ENCODE measurements at places on chromosomes 11 and 22. TPM values are rescaled to one million over a fixed set of nuclear protein-coding genes. Genes with fewer than 3 reads are reported as not detected.

DNA sequence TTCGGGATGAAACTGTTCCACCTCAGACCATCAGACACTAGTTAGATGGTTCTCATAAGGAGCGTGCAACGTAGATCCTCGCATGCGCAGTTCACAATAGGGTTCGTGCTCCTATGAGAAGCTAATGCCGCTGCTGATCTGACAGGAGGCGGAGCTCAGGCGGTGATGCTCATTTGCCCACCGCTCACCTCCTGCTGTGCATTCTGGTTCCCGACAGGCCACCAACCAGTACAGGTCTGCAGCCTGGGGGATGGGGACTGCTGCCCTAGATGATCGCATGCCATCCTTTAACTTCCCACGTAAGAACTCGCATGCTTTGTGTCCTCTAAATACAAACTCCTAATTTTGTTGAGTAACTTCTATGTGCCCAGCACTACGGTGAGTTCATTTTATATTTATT, 62.6 kb downstream of the EFCAB6 start:
- H3K36me3 ChIP-seq: no peaks in the 10 kb centered on the region
- H3K27ac ChIP-seq: no peak overlapping the region
- no peaks in the 10 kb centered on the region for H3K27me3 ChIP-seq
- no peak overlapping the region for H3K4me3 ChIP-seq

- no peaks in the 10 kb centered on the region for H3K27me3 ChIP-seq
- H3K4me1 ChIP-seq: peaks cover 11% of the 10 kb centered on the region
- H3K27ac ChIP-seq: no peak overlapping the region
- peaks cover 1% of the 10 kb centered on the region for H3K36me3 ChIP-seq
- DNase-seq: no peak
- H3K4me3 ChIP-seq: no peak overlapping the region
These were observed 90.0 kb downstream of the CCDC81 start for GRCh38 chr11:86464509-86465221.

Gene TUBA8
- total RNA-seq: 0.51 TPM

- H3K27ac ChIP-seq: no peak overlapping the region
- H3K27me3 ChIP-seq: no peaks in the 10 kb centered on the region
- H3K4me1 ChIP-seq: no peaks in the 10 kb centered on the region
- H3K4me3 ChIP-seq: no peak overlapping the region
- H3K36me3 ChIP-seq: no peaks in the 10 kb centered on the region
These were observed 460.0 kb downstream of the BUD13 start for GRCh38 chr11:116312570-116313391.

Gene KDM4D
- 0.50 TPM for total RNA-seq

- H3K4me1 ChIP-seq: no peaks in the 10 kb centered on the region
- no peak for DNase-seq
- H3K36me3 ChIP-seq: no peaks in the 10 kb centered on the region
- no peaks in the 10 kb centered on the region for H3K27me3 ChIP-seq
- no peak overlapping the region for H3K4me3 ChIP-seq
These were observed 277.4 kb upstream of the NARS2 start for GRCh38 chr11:78851878-78852586.

GRCh38 chr22:48720662-48721394, 1106.8 kb downstream of the BRD1 start:
- no peak overlapping the region for H3K4me3 ChIP-seq
- no peaks in the 10 kb centered on the region for H3K4me1 ChIP-seq
- H3K27me3 ChIP-seq: no peaks in the 10 kb centered on the region
- no peak for DNase-seq
- no peak overlapping the region for H3K27ac ChIP-seq
- no peaks in the 10 kb centered on the region for H3K36me3 ChIP-seq

- no peaks in the 10 kb centered on the region for H3K4me1 ChIP-seq
- peaks cover 5% of the 10 kb centered on the region for H3K36me3 ChIP-seq
- no peak overlapping the region for H3K27ac ChIP-seq
- DNase-seq: no peak
- no peak overlapping the region for H3K4me3 ChIP-seq
These were observed 38.0 kb downstream of the TOLLIP start for GRCh38 chr11:1271406-1271805.

DNA sequence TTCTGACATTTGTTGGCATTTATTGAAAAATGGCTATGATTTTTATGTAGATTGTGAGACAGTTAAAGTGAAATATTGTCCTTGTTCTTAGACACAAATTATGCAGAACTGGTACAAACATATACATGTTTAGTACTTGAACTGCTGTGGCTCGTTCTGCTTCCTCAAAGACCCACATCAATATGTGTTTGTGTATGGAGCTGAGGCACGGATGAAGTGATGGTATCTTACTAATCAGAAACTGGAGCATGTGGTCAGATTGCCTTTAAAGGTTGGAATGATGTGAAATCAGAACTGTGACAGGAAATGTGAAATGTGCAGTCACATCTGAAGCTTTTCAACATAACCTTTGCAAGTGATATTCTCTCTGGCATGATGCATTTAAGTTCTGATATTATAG, 130.4 kb downstream of the NAV2 start:
- no peak overlapping the region for H3K4me3 ChIP-seq
- peaks cover 2% of the 10 kb centered on the region for H3K4me1 ChIP-seq
- no peaks in the 10 kb centered on the region for H3K27me3 ChIP-seq

GRCh38 chr22:40838486-40838885, 18.0 kb downstream of the ST13 start:
- H3K36me3 ChIP-seq: peaks cover 5% of the 10 kb centered on the region
- H3K4me1 ChIP-seq: no peaks in the 10 kb centered on the region
- no peak for DNase-seq
- H3K27me3 ChIP-seq: no peaks in the 10 kb centered on the region

DNA sequence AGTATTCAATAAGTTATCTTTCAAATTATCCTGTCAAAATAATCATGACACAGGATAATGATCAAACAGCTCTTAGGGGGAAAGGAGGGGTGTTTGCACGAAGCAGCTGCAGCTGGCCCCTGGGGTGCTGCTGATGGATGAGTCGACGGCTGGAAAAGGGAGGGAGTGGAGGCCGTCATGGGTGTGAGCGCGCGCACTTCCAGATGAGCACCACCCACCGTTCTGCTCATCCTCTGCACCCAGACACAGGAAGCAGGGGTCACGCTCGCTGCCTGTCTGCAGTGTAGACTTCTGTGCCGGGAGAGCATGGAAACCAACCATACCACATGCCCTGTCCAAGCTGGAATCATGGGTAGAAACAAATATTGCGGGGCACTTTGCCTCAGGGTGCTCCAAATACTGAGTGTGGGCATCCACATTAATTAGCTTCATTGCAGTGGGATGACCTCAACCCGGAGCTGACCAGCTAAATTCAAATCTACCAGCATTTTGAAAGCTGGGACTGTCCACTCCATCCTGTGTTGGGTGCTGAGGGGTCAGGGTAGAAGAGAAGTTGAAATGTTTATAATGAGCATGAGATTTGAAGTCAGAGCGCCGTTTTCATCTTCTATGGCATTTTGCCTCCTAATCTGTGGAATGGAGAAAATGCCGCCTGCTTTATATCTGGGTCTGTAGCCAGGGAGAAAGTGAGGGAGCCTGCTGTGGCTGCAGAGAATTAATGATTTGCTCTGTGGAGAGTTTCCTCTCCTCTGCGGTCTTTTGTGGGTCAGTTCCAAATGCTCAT, 802.4 kb downstream of the TBC1D22A start:
- H3K36me3 ChIP-seq: no peaks in the 10 kb centered on the region
- DNase-seq: no peak
- no peak overlapping the region for H3K27ac ChIP-seq

GRCh38 chr22:48740731-48741405, 1086.8 kb downstream of the BRD1 start:
- no peaks in the 10 kb centered on the region for H3K36me3 ChIP-seq
- H3K4me1 ChIP-seq: no peaks in the 10 kb centered on the region
- DNase-seq: no peak
- no peak overlapping the region for H3K4me3 ChIP-seq
- no peaks in the 10 kb centered on the region for H3K27me3 ChIP-seq

Gene OR5P2
- total RNA-seq: not detected

DNA sequence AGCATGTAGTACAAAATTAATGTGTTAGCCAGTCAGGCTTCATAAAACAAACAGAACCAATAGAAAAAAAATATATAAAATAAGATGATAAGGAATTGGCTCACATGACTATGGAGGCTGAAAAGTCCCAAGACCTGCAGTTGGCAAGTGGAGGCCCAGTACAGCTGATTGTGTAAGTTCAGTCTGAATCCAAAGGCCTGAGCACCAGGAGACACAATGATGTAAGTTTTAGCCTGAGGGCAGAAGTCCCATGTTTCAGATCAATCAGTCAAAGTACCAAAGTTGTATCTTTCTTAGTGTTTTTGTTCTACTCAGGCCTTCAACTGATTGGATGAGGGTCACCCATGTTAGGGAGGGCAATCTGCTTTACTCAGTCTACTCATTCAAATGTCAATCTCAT, 14.3 kb upstream of the OR10D3 start:
- H3K27me3 ChIP-seq: no peaks in the 10 kb centered on the region
- H3K27ac ChIP-seq: no peak overlapping the region
- H3K4me1 ChIP-seq: no peaks in the 10 kb centered on the region
- no peak for DNase-seq

Gene SCGB1C1
- total RNA-seq: not detected

Gene EI24
- 107 TPM for total RNA-seq

GRCh38 chr11:91717169-91717568, 507.4 kb upstream of the FAT3 start:
- no peaks in the 10 kb centered on the region for H3K36me3 ChIP-seq
- H3K27ac ChIP-seq: no peak overlapping the region
- DNase-seq: no peak
- H3K27me3 ChIP-seq: no peaks in the 10 kb centered on the region

Gene OR5B21
- total RNA-seq: not detected

DNA sequence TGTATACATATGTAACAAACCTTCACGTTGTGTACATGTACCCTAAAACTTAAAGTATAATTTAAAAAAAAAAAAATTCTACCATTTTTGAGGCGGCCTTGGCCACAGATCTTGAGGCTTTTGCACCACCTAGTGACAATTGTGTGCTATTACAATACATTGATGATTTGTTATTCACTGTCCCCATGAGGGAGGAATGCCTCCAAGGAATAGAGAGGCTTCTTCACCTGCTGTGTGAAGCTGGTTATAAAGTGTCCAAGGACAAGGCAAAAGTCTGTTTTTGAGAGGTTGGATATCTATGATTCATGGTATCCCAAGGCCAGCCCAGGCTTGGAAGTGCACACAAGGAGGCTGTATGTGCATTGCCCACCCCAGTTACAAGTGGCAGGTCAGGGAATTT, 30.7 kb downstream of the SLC22A25 start:
- no peaks in the 10 kb centered on the region for H3K4me1 ChIP-seq
- peak; percentile 15 for DNase-seq
- no peaks in the 10 kb centered on the region for H3K36me3 ChIP-seq
- H3K27ac ChIP-seq: no peak overlapping the region
- H3K27me3 ChIP-seq: no peaks in the 10 kb centered on the region

DNA sequence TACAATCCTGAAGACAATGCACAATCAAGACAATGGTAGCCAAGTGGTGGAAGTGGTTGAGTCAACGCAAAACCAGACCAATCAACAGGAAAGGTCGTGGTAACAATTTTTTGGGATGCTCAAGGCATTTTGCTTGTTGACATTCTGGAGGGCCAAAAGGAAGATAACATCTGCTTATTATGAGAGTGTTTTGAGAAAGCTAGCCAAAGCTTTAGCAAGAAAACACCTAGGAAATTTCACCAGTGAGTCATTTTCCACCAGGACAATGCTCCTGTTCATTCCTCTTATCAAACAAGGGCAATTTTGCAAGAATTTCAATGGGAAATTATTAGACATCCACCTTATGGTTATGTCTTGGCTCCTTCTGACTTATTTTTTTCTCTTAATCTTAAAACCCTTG, 1932.2 kb upstream of the RAG2 start:
- no peaks in the 10 kb centered on the region for H3K27me3 ChIP-seq
- no peaks in the 10 kb centered on the region for H3K36me3 ChIP-seq
- no peak overlapping the region for H3K27ac ChIP-seq
- H3K4me1 ChIP-seq: no peaks in the 10 kb centered on the region
- H3K4me3 ChIP-seq: no peak overlapping the region

GRCh38 chr11:14342906-14343305, 16.1 kb downstream of the RRAS2 start:
- DNase-seq: peak; percentile 57
- no peaks in the 10 kb centered on the region for H3K27me3 ChIP-seq
- no peak overlapping the region for H3K27ac ChIP-seq
- peaks cover 3% of the 10 kb centered on the region for H3K4me1 ChIP-seq

DNA sequence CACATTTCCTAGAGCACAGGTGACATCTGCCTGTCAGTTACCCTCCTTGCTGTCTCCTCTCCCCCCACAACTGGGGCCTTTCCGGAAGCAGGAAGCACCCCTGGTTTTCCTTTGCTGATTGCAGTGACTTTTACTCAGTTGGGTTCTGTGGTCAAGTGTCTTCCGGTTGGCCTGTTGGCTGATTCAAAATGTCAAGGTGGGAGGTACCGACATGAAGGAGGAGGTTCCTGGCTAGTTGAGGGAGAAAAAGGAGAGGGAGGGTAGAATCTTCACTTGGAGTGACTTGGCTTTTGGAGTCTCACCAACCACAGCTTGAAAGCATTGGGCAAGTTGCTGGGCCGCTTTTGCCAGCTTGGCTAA, 9.3 kb upstream of the ADAMTS15 start:
- H3K27me3 ChIP-seq: no peaks in the 10 kb centered on the region
- H3K4me1 ChIP-seq: peaks cover 11% of the 10 kb centered on the region
- no peak overlapping the region for H3K4me3 ChIP-seq

DNA sequence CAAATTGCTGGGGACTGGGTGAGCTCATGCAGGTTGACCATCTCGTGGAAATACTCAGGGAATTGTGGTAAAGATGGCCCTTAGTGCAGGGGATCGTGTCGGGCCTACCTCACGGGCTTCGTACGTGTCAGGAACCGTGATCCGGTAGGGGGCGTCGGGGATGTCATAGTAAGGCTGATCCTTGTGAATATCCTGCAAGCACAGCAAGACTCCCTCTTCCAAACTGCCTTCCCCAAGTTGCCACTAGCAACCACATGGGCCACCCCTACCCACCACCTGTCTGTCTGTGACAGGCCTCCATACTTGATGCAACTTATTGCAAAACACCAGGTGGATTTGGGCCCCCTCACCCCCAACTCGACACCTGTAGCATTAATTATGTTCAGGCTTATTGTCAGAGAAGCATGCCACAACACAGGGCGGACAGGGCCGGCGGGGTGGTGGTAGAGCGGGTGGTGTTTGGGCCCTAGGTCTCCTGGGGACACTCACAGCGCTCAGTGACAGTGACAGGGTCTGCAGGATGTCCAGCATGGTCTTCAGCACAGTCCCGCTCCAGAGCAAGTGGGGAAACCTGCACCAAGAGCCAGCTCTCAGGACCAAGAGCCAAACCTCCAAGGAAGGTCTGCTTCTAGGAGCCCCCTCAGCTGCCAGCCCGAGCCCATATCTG, 22.6 kb upstream of the SERPIND1 start:
- no peak for DNase-seq
- H3K36me3 ChIP-seq: peaks cover 8% of the 10 kb centered on the region
- H3K4me1 ChIP-seq: peaks cover 9% of the 10 kb centered on the region

- no peaks in the 10 kb centered on the region for H3K27me3 ChIP-seq
- no peaks in the 10 kb centered on the region for H3K36me3 ChIP-seq
- no peaks in the 10 kb centered on the region for H3K4me1 ChIP-seq
These were observed 41.8 kb upstream of the SCN3B start for GRCh38 chr11:123696183-123696582.

DNA sequence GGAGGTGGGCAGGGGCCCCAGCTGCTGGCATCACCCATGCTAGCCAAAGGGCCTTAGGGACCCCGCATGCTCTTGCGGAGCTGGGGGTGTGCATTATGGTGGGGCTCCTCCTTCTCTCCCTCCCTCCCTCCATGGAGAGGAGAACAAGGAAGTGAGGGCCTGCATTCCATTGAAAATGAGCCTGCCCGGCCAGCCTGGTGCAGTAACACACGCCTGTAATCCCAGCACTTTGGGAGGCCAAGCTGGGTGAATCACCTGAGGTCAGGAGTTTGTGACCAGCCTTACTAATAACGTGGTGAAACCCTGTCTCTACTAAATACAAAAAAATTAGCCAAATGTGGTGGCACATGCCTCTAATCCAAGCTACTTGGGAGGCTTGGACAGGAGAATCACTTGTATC, 22.4 kb downstream of the SNAP29 start:
- DNase-seq: peak; percentile 16
- H3K4me3 ChIP-seq: no peak overlapping the region
- H3K4me1 ChIP-seq: no peaks in the 10 kb centered on the region
- H3K27me3 ChIP-seq: no peaks in the 10 kb centered on the region
- H3K36me3 ChIP-seq: peaks cover 8% of the 10 kb centered on the region

Data from fibroblast of lung (primary cell).